ENCODE measurements at places on chromosomes 3 and 15. TPM values are rescaled to one million over a fixed set of nuclear protein-coding genes. Genes with fewer than 3 reads are reported as not detected.

DNA sequence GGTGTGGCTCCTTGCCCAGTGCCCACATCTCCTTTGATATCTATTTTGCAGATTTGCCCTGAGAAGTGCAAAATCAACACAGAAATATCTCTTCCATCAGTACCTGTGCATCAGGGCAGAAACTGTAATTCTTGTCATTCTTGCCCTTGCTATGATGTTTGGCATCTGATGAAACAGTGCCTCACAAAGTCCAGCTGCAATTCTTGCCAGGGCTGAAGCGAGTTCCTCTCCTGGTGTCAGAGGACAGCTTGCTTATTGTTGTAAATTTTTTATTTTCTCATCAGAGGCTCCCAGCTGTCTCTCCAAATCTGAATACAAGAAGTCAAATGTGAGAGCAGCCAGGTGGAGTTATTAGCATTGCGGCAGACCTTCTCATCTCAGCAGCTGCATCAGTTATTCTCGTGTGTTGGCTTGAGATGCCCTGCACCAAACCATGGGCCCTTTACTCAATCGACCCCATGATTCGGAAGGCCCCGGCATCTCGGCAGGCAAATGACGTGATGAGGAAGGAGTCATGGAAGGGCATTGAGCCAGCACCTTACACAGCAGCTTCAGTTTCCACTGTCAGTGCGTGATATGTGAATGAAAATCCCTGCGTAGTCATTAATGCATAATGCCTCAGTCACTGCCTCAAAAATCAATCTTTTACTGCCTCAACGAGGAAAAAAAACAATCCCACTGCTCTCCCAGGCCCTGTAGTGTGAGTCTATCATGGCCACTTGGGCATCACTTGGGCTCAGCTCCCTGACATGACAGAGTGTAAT lies 93.4 kb downstream of the CCNL1 start:
- H3K27me3 ChIP-seq: peaks cover 2% of the 10 kb centered on the region
- no peak for DNase-seq
- no peak overlapping the region for H3K4me3 ChIP-seq
- H3K27ac ChIP-seq: no peak overlapping the region

- no peak overlapping the region for H3K4me3 ChIP-seq
- no peak overlapping the region for H3K27ac ChIP-seq
- no peak for DNase-seq
Observed at GRCh38 chr15:47412802-47413201, 304.5 kb upstream of the SEMA6D start.

GRCh38 chr15:90414408-90415028 lies 26.5 kb downstream of the IQGAP1 start:
- peaks cover 32% of the 10 kb centered on the region for H3K36me3 ChIP-seq
- H3K4me3 ChIP-seq: peak overlapping the region; percentile 58
- DNase-seq: no peak
- H3K27me3 ChIP-seq: no peaks in the 10 kb centered on the region
- H3K27ac ChIP-seq: peak overlapping the region; percentile 92
- H3K4me1 ChIP-seq: peaks cover 83% of the 10 kb centered on the region

GOLGA6L1 gene
- total RNA-seq: not detected

- peaks cover 20% of the 10 kb centered on the region for H3K27me3 ChIP-seq
- DNase-seq: no peak
- H3K36me3 ChIP-seq: no peaks in the 10 kb centered on the region
- H3K4me3 ChIP-seq: no peak overlapping the region
Observed at GRCh38 chr3:8497582-8497981, 4.0 kb upstream of the LMCD1 start.

DNA sequence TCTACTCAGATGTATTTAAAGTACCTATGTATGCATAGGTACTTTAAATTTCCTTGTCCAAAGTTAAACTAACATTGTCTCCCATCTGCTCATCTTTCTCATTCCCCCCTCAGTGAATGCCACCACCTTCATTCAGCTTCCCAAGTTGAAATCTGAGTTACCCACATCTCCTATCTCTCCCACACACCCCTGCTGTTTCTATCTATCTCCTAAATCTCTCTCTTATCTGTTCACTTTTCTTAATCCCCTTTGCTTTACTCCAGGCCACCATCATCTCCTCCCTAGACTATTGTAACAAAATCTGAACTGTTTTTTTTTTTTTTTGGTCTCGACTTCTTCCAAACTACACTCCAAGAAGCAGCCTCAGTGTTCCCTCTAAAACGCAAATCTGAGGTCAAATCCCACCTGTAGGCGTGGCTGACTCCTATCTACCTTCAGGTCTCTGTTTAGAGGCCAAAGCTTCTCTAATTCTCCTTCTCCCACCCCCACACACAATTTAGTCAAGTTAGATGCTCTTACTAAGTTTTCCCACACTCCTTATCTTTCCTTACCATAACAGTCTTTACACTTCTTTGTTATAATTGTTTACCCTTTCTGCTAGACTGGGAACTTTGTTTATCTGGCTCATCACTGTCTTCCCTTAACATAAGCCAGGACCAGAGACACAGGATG lies 3.5 kb upstream of the NEO1 start:
- no peak for DNase-seq
- no peak overlapping the region for H3K27ac ChIP-seq
- H3K4me1 ChIP-seq: peaks cover 8% of the 10 kb centered on the region
- H3K4me3 ChIP-seq: no peak overlapping the region

All from activated T-helper 1 cell treated with anti-CD3 and anti-CD28 coated beads, Interleukin-12 subunit alpha, Interleukin-12 subunit beta, Interleukin-2, Interleukin-4 antibody, amounts not matched to agents 30 ng/mL and 10 ng/mL and 1 ng/mL, durations not matched to agents 14 hours and 24 hours and 36 hours (primary cell).